Stimulated activated CD4-positive, alpha-beta T cell treated with anti-CD3 and anti-CD28 coated beads, Interleukin-2, amount 100 ng/mL, for 4 hours (primary cell): ENCODE measurements at places on chromosomes 2 and 18.

DNA sequence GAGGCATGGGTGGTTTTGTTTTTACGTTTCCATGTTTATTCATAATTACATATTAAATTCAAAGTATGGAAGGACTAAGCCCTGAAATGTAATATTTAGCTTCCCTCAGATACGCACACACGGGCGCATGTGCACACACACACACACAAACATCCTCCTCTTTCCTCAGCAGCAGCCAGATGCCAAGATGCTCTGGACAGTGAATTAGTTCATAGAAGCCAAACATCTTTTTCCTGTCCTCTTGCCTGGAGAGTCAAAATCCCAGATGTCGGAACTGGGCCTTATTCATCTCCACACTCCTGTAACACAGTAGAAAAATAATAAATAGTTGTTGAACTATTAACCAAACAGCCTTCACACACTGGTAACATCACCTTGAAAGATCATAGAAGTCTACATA lies 273.1 kb downstream of the SP3 start:
- no peak for DNase-seq

- no peak for DNase-seq
Observed at GRCh38 chr2:134594399-134594798, 124.4 kb downstream of the TMEM163 start.

DNA sequence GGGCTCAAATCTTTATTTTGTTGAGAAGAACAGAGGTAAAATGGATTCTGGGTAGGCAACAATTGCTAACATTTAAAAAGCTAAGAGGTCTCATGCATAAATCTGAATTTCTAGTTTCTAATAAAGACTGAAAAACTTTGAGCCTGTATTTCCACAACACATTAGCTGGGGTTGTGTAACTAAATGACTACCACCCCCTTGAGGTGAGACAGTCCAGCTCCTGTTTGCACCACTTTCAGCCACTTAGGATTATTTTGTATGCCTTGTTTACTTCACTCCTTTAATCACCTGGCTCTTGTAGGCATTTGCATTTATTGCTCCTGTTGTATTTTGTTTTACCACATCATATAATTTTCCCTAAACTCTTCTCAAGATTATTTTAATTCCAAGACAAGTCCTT lies 376.6 kb downstream of the PTH2R start:
- DNase-seq, result no peak

GRCh38 chr2:197889041-197889440 lies 84.6 kb downstream of the PLCL1 start:
- peak; percentile 31 for DNase-seq

GRCh38 chr2:60000686-60001085 lies 552.8 kb downstream of the BCL11A start:
- no peak for DNase-seq

DNA sequence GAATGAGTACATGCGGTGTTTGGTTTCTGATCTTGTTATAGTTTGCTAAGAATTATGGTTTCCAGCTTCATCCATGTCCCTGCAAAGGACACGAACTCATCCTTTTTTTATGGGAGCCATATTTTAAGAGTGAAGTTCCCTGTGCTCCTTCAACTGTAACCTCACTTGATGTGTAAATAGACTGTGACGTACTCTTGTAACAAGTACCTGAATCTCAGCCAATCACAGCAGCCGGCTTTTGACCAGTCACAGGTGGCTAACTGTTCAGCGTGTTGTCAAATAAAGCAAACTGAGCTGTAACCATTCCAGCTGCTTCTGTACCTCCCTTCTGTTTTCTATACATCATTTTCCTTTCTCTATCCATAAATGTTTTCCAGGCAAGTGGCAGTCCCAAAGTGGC lies 774.3 kb upstream of the HS6ST1 start:
- DNase-seq, result no peak

- DNase-seq, result no peak
Observed at GRCh38 chr18:34892379-34892778, 148.8 kb upstream of the MAPRE2 start.
